ENCODE measurements at places on chromosomes 16 and 17.
A peak's percentile ranks its signal among the peaks of the same experiment; 100 is the strongest.

- no peak for DNase-seq
These were observed 5.0 kb downstream of the YBX2 start for GRCh38 chr17:7289256-7290032.

GRCh38 chr17:75478508-75478907, 22.1 kb downstream of the TMEM94 start:
- no peak for DNase-seq

- DNase-seq: peak; percentile 85
These were observed 21.7 kb upstream of the USP36 start for GRCh38 chr17:78862073-78863023.

DNA sequence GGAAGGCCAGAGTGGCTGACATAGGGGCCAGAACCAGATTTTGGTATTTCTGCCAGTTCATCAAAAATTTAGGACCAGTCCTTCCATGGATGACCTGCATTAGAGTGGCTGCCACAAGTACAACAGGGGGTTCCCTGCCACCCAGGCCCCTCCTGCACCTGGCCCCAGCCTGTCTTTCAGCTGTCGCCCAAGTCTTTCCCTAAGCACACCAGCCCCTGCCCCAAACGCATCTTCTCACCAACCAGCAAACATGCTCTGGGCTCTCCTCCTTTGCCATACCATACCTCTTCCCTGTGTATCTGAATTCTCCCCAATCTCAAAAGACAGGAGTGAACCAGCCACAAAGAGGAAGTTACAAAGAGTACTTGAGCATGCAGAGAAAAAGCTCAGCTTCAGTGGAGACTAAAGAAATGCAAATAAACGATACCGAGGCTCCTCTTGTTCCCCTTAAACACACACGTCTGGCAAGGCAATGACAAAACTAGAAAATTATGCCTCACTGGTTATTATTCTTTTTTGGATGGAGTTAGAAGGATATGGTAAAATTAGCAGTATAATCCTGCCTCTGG, 130.6 kb downstream of the DYNLRB2 start:
- no peak for DNase-seq

- no peak for DNase-seq
These were observed 62.5 kb downstream of the WIPI1 start for GRCh38 chr17:68394608-68395331.

DNA sequence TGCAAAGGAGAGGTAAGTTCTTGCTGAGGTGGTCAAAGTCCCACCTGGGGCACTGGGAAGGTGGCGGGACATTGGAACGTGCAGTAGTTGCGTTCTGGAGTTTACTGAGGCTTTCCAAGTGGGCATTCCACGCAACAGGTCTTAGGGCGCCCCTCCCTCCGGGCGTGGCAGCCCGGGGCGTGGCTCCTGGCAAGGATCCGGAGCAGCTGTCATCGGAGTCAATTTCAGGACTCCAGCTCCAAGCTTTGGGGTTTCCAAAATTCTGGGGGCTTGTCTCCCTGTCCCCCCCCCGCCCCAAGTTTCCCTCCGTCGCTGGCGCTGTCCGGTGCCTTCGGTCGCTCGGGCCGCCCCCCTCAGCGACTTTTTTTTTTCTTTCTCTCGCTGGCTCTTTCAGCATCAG, 43.1 kb upstream of the AMZ2 start:
- no peak for DNase-seq

- no peak for DNase-seq
These were observed 184.9 kb downstream of the MSI2 start for GRCh38 chr17:57441270-57441600.

DNA sequence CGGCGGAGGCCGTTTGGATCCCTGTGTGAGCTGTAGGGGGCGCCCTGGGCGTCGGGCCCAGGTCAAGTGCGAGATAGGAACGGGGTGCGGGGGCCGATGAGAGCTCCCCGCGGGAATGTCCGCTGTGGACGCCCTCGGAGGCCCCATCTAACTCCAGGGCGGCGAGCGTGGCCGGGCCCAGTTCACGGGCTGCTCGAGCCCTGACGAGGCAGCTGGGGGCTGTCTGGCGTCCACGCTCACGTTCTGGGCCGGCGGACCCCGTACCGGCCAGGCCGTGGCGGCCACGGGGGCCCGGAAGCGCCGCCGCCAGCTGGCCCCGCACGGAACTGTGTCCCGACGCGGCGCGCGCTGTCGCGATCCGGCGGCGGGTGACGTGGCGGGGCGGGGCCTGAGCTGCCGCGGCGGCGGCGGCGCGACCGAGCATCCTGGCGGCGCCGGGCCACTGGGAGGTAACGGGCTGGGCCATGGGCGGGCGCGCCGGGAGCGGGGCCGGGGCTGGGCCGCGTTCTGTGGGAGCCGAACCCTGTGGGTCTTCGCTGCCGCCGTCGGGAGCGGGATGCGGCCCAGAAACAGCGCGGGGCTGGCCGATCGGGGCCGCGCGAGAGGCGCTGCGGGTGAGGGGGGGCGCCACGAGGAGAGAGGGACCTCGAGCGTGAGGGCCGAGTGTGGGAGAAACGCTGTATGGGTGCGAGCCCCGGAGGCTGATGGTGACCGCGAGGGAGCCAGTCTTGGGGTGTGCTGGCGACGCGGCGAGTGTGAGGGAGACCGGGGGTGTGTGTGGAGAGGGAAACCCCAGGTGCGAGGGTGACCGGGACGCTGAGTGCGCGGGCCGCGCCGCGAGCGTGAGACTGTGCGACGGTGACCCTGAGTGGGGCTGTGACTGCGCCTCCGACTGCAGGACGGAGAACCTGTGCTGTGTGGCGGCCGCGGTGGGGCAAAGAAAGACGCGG, at the start of gene SLC7A6:
SLC7A6 (plus strand) TSS at position 399 of the 950 bp plus-strand sequence. CDS start 10,201 bp downstream, outside the sequence.
- DNase-seq: peak; percentile 41

- DNase-seq: no peak
These were observed 1.4 kb downstream of the EFCAB13 start for GRCh38 chr17:47325176-47325575.

DNA sequence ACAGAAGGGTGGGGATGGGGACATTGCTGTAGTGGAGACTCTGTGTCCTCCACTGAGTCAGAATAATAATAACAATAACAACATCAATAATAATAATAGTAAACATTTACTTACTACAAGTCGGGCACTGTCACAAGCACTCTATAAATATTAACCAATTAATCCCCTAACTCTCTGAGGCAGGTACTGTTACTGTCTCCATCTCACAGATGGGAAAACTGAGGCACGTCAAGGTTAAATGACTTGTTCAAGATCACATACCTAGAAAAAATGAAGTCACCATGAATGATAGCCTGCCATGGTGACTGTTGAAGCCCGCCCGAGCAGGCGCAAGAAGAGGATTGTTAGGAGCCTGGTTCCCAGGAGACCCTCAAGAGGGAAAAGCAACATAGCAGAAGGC, 10.2 kb downstream of the PRR29 start:
- DNase-seq: no peak

- DNase-seq: no peak
These were observed 9.0 kb downstream of the CBFA2T3 start for GRCh38 chr16:88967830-88968588.

DNA sequence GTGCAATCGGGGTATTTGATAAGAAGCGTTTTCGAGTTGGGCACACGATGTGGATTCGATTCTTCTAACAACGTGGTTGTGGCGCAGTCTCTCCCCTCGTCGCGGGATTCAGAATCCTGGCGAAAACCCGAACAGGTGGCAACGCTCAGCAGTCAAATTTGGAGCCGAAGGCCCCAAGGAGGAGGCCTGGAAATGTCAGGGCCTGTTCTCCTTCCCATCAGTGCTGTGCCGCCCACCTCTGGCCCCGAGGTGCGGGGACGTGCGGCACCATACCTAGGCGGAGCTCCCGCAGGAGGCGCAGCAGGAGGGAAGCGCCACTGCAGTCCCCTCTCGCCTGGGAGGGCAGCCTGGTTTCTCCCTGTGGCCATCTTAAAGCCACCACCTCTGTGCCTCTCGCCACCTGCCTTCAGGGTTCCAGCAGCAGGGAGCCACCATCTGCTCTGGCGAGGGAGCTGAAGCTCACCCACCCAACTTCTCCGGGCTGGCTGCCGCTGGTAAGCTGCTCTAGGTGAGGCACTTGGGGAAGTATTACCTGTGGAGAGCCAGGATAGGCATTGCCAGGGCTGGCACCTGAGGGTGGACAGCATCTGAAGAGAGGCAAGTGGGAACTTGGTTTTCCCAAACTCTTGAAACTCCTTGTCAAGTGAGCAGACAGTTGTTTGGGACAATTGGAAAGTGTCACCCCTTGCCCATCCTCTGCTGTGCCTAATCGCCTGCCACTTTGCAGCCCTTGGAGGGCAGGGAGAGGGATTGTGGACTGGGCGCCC, 2.6 kb upstream of the AATF start:
- no peak for DNase-seq

DNA sequence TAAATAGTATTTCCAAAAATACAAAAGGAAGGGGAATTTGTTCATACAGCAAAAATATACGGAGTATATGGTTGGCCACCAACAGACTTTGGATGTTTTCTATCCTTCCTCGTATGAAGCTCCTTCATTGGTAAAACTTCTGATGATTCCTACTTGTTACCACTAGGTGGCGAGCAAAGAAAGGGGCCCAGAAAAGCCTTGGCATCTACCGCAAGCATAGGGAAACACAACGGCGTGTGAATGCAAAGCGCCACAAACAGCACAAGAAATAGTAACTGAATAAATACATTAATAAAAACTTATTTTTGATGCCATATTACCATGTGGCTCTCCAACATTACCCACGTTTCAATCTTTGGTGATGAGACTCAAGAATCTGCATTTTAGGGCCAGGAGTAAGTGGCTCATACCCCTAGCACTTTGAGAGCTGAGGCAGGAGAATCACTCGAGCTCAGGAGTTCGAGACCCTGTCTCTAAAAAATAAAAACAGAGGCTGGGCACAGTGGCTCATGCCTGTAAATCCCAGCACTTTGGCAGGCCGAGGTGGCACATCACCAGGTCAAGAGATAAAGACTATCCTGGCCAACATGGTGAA, 34.5 kb downstream of the YWHAE start:
- DNase-seq: peak; percentile 60

- DNase-seq: no peak
These were observed 980 bp downstream of the LLGL1 start for GRCh38 chr17:18226284-18226945.

DNA sequence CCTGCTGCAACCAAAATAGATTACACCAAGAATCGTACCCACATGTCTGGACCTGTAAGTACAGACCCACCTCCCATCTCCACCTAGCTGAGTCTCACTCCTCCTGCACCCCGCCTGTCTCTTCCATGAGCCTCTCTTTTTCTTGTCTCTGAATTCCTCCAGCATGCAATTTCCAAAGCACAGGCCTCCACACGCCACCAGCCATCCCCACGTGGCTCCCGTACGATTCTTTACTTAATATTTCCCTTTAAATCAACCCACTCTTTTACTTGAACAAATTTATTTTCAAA, 1.2 kb downstream of the RPH3AL start:
- DNase-seq: no peak

GRCh38 chr17:29379084-29379991, 10.8 kb upstream of the TAOK1 start:
- no peak for DNase-seq

GRCh38 chr17:47243737-47244598, 9.7 kb upstream of the ITGB3 start:
- DNase-seq: no peak

DNA sequence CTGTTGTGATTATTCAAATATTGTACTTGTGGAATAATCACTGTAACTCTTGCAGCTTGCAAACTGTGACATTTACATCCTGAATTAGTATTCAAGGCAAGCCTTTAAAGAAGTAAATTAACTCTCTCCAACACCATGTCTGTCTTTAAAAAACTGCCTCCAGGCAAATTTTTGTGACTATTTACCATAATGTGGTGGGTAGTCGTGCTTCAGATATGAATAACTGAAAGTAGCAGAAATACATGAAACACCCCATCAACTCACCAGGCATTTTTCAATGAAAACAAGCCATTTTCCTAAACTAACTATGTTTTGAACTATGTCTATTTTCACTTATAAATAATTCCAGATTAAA, 217.4 kb upstream of the PSMD7 start:
- DNase-seq: no peak

- DNase-seq: no peak
These were observed 22.3 kb downstream of the USP36 start for GRCh38 chr17:78818152-78818846.

DNA sequence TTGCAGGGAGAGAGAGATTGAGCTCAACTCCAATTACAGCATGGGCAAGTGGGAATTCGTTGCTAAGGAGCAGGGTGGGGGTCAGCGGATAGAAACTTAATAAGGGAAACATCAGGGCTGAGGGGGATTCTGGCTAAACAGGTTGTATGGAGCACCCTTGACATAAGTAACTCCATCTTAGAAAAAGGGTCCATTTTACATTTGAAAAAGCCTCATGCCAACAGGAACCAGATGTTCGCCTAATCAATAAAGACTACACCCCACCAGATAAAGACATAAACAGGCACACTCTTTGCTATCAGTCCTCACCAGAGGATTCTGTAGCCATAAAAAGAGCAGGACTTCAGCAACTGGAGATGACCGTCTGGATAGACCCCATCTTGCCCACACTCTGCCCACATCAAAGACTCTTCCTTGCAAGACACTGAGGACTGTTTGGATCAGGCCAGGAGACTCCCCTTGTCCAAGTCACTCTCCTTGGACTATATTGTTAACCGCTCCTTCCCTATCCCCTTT, 1.6 kb upstream of the LRRC75A start:
- no peak for DNase-seq

DNA sequence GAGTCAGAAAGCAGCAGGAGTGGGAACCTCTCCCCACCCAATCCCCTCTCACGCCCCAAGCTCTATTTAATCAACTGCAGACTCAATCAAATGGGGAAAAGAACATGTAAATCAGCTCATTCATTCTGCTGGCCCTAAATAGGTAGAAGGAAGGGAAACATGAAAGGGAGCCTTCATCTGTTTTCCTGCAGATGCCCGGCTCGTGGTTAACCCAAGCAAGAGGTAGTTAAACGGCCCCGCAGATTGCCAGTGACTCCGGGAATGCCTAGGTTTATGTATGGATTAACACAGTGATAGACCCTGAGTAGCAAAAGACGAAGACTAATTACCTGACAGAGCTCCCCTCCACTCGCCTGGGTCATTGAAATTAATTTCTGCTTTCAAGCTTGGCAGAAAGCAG, 542.0 kb downstream of the WWOX start:
- DNase-seq: no peak

DNA sequence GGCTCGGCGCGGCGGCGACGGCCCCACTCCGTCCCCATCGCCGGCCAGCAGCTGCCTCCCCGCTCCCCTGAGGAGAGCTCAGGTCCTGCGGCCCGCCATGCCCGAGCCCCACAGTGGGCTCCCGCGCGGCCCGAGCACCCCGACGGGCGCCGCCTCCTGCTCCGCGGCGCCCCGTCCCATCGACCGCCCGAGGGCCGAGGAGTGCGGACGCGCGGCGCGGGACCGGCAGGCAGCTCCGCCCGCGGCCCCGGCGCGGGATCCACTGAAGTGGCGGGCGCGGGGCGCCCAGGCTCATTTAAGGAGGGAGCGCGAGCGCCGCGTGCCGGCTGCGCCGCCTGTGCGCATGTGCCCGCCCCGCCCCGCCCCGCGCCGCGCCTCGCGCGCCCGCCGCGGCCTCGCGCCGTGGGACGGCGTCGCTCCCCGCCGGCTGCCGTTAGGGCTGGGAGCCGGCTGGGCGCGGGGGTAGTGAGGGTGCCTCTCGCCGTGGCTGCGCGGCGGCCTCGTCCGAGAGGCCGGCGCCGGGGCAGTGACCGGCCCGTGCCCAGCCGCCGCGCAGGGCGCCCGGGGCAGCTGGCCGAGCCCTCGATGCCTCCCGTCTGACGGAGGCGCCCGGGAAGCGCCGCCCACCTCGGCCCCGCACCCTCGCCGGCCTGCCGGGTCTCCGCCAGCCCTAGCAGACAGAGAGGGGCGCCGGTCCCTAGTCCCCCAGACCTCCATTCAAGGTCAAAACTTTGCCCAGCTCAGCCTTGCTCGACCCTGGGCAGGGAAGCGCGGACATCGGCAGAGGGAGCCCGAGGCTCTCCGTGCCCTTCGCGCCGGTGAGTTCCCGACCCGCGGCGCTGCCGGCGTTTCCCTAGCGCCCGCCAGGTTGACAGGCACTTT, at the start of gene NETO2:
NETO2 (minus strand) TSS at position 269 of the 882 bp plus-strand sequence. CDS start 333 bp downstream, outside the sequence.
- DNase-seq: no peak
